ENCODE measurements at places on chromosomes 7 and 10.

GRCh38 chr10:112360308-112361270, 13.3 kb upstream of the ACSL5 start:
- DNase-seq = no peak

GRCh38 chr7:7761340-7761973, 43.0 kb upstream of the RPA3 start:
- DNase-seq = no peak

GRCh38 chr7:8638076-8638475, 204.7 kb downstream of the NXPH1 start:
- DNase-seq = no peak

- no peak for DNase-seq
These were observed 53.1 kb upstream of the CHST15 start for GRCh38 chr10:124146483-124146882.

- DNase-seq = no peak
These were observed 14.6 kb downstream of the DHX32 start for GRCh38 chr10:125866421-125867029.

DNA sequence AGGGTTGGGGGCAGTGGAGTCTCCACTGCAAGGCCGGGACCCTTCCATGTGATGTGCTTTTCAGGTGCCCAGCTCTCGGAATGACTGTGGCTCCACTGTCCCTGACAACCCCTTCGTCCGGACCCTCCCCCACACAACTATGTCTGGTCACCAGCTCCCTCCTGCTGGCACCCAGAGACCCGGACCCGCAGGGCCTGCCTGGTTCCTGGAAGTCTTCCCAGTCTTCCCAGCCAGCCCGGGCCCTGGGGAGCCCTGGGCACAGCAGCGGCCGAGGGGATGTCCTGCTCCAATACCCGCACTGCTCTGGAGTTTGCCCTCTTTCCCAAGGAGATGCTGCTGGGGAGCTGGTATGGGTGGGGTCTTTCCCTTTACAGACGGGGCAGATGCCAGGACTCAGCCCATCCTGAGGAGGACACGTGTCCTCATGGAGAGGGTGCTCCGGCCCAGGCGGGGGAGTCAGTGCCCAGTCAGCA, 5.5 kb downstream of the ATP6V0E2 start:
- no peak for DNase-seq

DNA sequence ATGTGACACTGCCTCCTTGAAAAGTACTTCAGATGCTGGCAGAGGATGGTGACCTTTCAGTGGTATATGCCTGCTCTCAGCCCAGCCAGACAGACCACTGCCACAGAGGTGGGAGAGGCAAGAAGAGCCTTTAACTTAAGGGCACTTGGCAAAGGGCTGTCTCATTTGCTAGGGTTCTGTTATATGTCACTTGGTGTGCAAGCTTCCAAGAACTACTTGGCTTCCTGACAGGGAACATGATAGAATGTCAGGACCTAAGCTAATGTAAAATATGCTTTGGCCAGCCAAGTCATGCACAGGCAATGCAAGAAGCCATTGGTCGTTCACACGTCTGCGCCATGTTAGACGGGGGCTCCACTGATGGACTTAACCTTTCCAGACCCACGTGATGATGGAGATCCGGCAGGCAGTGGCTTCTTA, 54.7 kb downstream of the RBM20 start:
- DNase-seq = no peak

- no peak for DNase-seq
These were observed 293.8 kb downstream of the RNLS start for GRCh38 chr10:88289342-88289741.

DNA sequence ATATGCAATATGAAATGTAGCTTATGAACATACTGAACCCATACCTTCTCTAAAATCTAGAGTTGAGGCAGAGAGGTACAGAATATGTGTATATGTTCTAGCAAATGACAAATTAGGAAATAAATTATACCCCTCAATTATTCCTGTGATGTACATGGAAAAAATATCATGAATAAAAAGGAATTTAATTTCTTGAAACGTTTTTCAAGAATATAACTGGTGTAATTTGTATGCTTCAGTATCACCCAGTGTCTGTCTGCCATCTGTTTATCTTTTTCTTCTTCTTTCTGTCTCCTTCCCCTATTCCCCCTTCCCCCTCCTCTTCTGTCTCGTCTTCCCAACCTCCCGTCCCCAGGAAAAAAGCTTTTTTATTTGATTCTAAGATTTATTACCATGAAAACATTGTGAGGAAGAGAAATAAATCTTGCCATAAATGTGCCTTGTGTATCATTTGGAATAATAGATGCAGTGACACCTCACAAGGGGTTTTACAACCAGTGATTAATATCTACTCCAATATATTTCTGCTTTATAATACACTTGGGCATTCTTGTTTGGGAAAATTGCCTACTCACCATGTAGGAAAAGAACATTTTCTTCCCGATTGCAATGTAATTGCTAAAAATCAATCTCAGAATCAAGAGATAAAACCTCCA, 12.2 kb downstream of the LANCL2 start:
- DNase-seq = no peak

DNA sequence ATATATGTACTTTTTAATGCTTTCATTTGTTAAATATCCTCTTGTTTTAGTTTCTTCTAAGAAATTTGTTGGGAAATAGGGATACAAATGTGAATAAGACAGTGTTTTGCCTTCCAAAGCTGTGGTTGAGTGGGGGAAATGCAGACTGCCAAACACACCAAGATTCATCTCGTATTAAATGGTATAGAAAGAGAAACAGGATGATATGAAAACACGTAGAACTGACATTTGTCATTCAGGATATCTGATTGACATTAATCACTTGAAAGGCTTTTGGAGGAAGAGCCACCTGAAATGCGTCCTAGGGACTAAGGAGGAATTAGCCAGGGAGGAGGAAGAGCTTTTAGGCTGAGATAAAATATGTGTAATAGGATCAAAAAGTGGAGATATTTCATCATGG, 287.4 kb upstream of the SEMA3C start:
- no peak for DNase-seq

DNA sequence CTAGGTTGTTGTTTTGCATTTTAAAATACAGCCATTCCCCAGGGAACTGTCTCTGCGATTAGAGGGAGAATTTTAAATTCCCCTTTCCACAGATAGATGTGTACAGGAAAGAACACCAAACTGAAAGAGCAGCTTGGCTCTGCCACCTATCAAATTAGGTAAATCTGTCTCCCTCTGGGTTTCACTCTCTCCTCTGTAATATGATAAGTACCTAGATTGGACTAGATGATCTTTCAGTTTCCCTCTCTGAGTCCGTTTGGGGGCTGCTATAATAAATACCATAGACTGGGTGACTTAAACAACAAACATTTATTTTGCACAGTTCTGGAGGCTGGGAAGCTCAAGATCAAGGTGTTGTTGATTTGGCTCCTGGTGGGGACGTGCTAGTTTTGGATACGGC, 186.0 kb downstream of the KIF20B start:
- DNase-seq = no peak

DNA sequence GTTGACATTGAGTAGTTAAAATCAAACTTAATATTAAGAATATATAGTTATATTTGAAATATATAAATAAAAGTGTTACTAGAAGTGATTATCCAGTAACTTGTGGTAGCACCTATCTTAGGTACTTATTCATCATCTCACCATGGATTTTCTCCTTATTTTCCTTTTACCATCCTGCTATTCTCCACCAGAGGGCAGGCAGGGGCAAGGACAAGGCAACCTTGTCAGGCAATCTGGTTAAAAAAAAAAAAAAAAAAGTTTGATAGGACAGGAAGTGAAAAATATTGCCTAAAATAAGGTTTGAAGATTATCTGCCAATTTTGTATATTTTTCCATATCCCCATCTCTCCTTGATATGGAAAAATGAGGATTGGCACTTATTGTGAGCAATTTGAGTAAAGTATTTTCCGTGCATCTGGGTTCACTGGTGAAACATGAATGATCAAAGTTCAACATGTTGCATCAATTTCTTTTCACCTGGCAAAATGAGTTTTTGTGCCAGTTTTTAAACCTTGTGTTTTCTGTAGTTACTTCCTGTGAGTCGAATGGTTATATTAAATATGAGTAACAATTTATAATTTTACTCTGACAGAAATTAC, 256.7 kb downstream of the AGMO start:
- peak; percentile 46 for DNase-seq

GRCh38 chr7:152853236-152853635, 93.7 kb downstream of the ACTR3B start:
- no peak for DNase-seq

DNA sequence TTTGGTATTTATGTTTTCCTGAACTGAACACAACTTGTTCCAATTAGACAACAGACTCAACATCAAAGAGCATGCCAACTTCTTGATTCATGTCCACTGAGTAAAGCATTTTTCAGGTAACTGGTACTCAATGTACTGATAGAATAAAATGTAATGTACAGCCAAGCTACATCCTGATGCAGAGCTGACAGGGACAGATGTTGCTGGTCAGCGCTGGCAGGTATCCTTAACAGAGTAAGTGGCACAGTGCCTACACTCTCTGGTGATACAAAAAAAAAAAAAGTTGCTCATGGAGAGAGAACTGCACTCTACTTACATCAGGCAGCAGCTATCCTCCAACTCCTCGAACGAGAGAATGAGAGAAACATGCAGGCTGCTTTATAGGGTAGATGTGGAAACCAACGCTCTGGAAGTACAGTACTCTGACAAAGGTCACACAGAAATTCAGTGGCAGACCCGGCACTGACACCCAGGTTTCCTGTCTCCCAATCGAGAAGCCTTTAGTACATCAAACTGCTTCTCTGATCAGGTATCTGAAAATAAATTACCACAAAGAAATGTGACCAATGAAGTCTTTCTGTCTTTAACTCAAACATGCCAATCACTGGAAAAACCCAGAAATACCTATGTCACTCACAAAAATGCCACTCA, 4.6 kb downstream of the ITGB1 start:
- DNase-seq = no peak

- DNase-seq = no peak
These were observed 3.6 kb downstream of the SRI start for GRCh38 chr7:88216276-88216675.

DNA sequence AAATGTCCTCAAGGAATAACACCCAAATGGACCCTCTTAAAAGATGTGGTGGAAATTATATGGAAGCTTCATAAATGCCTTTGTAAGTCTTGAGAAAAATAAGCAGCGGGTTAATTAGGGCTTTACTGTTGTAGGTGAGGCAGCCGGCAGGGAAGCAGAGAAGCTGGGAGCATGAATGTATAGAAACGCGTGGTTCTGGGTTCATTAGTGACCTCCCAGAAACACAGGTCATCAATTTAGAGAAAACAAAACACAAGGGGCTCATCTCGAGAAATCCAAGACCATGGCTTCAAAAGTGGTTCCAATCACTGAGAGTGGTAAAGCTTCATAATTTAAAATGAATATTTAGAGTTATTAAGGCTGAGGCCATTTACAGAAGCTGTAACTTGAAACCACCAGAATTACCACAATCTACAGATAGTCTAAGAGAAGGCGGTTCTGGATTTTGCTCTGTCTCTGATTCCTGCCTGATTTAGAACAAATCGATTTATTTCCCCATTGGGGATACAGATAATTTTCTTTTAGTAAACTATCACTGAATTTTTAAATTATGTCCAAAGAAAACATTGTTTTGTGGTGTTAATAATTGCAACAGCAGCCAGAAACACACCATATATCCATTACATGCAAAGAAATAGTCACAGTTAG, 20.7 kb downstream of the GARIN1A start:
- no peak for DNase-seq

DNA sequence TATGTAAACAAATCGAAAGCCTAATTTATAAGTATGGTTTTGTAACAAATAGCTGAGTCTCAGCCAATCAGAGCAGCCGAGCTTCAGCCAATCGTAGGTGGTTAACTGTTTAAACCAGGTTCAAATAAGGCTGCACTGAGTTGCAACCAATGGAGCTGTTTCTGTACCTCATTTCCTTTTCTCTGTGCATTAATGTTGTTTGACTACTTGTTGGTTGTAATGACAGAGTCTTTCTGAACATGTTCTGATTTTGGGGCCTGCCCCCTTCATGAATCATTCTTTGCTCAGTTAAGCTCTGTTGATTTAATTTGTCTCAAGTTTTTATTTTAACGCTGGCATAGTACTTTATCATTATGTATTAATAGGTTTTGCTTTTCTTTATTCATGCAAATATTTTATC, 14.6 kb downstream of the OTUD1 start:
- DNase-seq = no peak

DNA sequence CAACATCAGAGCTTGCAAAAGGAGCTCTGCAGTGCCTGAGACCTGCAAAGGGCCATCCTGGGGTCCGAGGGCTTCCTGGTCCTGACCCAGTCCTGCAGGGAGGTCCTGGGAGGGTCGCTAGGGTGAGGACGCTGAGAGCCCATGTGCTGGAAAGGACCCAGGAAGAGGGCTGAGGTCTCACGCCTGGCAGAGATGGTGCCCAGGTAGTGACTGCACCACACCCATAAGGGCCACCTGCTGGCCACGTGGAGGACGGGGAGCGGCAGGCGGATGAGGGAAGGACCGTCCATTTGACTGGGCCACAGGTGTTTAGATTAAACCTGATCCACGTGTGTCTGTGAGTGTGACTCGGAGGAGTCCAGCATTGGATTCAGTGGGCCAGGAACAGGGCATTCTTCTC, 392.8 kb downstream of the DNAJB6 start:
- no peak for DNase-seq

- no peak for DNase-seq
These were observed 185.0 kb upstream of the PODXL start for GRCh38 chr7:131741446-131741845.

DNA sequence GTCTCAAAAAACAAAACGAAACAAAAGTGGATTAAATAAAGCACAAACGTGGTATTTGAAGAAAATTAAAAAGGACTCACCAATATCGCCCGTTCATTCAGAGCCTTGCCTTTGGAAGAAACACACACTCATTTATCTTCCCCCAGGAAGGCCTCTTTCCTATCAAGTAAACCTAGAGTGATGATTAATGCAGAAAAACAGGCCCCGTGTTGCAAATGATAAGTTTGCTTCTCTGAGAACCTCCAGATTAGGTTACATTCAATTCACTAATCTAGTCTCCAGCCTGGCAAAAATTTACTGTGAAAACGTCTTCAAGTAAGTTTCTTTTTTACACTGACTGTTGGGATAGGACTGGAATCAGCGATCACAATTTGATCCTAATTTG, 78.0 kb upstream of the C1GALT1 start:
- no peak for DNase-seq

DNA sequence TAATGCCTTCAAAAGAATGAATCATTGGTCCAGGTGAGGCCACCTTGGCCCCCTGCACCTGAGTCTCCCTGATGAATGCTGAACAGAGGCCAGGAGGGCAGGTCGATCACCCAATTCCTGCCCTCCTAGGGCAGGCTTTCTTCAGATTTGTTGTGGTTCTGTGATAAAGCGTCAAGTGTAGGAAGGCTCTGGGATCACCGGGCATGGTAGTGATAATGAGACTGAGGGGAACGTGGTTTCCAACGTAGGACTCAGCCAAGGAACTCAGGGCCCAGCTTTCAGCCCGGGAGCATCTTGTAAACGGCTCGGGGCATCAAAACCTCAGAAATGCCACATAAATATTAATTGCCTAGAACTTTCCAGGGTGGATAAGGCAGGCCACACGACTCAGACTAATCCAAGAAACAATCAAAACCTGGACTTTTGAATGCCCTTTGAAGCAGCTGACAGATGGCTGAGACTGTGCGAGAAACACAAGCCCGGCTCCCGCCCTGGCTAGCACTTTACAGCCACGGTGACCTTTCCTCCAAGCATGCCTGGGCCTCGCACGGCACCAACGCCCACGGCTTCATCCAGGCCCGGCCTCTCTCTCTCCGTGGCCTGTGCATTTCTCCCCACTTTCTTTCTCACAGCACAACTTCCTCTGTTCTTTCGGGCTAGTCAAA, 239.3 kb upstream of the GRB10 start:
- no peak for DNase-seq

GRCh38 chr10:78830062-78830975, 238.4 kb upstream of the ZMIZ1 start:
- DNase-seq = no peak

GRCh38 chr7:108053250-108053649, 50.3 kb upstream of the LAMB1 start:
- DNase-seq = no peak

Data from WERI-Rb-1 (cell line).